ENCODE measurements at places on chromosomes 16 and 17.

DNA sequence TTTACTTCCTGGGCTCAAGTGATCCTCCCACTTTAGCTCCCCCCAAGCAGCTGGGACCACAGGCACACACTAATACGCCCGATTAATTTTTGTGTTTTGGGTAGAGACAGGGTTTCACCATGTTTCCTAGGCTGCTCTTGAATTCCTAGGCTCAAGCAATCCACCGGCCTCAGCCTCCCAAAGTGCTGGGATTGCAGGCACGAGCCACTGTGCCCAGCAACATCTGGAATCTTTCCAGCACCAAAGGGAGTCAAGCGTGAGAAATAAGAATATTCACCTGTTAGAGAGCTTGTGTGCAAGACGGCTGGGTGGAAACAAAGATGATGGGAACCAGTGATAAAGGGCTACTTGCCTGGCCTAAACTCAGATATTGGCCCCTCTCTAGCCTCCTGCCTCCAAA is 14.2 kb upstream of the ALOX12B start:
- DNase-seq, result no peak

DNA sequence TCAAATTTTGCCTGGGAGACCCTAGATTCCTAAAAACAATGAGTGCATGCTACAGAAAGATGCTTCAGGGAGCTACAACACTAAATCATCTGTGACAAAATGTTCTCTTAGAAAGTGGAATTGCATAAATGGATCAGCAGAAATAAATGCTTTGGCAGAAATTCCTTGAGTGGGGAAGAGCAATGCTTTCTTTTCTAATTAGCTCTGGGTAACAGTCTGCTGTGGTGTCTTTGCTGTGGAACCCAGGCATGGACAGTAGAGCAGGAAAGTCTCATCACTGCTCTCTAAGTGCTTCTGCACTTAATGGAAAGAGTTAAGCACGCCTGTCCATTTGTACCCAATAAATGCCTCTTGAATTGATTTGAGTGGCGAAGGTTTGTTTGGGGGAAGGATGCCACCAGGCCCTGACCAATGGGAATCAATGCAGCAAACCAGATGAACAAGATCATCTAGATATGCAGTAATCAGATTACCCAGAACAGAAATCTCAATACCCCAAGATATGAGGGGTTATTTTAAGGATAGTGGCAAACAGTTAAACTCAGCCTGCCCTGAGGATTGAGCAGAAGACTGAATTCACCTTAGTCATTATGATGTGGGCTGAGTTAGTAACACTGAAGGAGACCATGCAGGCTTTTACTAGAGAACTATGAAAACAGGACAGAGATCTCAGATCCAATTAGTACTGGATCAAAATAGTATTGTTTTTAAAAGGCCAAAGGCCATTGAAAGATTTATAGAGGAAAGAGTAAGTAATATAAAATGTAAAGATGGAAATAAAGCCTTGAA is 13.6 kb downstream of the HLF start:
- no peak for DNase-seq

DNA sequence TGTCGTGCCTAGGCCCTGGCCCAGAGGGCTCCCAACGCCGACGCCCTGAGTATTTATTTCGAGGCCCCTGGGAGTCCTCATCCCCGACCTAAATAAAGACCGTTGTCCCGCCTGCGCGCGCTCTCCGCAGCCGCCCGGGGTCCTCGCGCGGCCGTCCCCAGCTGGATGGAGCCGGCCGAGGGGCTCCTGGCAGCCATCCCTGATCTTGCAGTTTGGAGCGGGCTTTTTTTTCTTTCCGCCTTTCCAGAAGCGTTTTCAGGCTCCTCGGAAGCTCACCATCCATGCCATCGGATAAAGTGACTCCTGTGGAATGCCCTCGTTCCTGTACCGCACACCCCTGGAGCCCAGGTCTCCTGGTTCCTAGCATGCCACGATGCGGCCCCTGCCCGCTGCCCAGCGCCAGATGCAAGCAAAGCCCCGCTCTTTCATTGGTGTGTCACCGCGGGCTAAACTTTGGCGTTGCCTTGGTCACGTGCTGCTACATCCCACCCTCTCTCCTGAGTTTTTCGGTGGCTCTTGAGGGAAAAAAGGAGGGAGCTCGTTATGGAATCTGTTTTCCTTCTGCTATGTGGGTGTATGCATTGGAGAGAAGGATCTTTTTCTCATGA is 716 bp downstream of the TMEM94 start:
- DNase-seq, result no peak

DNA sequence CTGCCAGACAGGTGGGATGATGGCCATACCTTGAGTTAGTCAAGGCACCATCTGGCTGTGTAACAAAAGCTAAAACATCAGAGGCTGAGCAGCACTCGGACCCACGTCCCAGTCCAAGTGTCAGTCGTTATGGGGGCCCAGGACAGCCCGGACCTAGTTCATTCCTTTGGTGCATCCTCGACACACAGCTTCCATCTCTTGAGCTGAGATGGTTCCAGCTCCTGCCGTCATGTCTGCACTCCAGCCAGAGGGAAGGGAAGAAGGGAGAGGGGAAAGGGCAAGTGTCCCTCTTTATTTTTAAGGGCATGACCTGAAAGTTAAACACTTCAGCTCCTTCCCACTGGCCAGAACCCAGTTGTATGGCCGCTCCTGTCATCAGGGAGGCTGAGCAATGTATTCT is 218.0 kb downstream of the SEC14L1 start:
- no peak for DNase-seq

DNA sequence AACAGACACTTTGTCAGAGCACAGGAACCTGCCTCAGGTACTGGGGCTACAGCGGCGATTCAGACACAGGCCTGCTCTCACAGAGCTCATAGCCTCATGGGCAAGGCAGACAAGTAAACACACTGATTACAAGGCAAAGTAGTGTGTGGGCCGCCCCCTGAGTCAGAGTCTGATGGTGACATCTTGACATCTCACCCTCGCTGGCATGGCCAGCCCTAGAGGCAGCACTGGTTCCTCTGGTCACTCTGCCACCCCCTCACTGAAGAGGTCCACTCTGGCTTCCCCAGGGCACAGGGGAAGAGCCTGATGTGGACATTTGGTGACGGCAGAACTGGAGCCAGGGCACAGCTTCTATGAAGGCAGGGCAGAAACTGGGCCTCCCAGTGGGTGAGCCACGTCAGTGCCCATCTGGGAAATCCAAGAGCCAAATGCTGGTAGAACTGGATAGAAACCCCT is 32.9 kb upstream of the TOB1 start:
- no peak for DNase-seq

DNA sequence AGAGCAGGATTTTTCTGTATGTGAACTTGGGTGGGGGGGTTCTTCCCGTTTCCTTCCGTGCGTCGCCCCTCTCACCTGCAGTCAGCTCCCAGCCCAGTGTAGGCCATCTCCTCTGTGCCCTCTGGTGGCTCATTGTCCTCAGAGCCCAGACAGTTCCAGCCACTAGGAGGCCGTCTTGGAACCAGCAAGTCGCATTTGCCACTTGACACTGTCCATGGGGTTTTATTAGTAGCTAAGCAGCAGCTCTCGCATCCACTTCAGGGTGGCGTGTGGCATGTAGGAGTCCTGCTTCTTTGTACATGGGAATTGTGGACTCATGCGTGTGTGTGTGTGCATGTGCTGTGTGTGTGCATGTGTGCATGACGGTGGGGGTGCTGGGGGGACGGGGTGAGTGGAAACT is 74.0 kb downstream of the SEC14L1 start:
- DNase-seq, result no peak

- DNase-seq, result no peak
Observed at GRCh38 chr17:83090444-83091256, 11.2 kb downstream of the METRNL start.

DNA sequence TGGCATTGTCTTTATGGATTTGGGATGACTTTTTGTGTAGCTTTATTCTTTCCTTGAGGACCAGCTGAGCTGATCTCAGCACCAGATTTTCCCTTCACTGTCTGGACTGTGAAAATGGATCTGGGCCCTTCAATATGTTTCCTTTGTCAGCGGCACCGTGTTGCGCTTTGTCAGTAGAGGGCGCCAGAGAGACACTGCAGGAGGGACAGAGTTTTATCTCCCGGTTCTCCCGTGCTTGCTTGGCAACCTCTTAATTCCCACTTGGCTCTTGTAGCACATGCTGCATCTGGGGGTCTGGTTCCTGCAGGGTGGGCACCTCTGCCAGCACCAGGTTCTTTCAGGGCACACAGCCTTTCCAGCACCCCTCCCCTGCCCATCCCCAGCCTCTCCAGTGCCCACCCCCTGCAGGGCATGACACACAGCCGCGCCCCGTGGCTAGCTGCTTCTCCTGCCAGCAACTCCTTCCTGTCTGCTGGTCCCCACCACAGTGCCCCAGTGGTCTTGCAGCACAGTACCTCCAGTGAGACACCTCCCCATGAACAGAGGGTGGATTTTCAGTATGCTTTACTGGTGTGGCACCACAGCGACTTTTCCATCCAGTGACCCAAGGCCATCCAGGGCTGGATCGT is 19.6 kb downstream of the OR1D5 start:
- no peak for DNase-seq

- no peak for DNase-seq
Observed at GRCh38 chr17:77375917-77376651, 235.3 kb downstream of the SEC14L1 start.

GRCh38 chr17:17114592-17115225 is 72.5 kb downstream of the MPRIP start:
- no peak for DNase-seq

- no peak for DNase-seq
Observed at GRCh38 chr16:20329392-20330138, 2.3 kb upstream of the GP2 start.

- DNase-seq, result no peak
Observed at GRCh38 chr17:364308-364707, 11.7 kb upstream of the RPH3AL start.

GRCh38 chr16:12096157-12096777 is 119.7 kb downstream of the SNX29 start:
- no peak for DNase-seq

DNA sequence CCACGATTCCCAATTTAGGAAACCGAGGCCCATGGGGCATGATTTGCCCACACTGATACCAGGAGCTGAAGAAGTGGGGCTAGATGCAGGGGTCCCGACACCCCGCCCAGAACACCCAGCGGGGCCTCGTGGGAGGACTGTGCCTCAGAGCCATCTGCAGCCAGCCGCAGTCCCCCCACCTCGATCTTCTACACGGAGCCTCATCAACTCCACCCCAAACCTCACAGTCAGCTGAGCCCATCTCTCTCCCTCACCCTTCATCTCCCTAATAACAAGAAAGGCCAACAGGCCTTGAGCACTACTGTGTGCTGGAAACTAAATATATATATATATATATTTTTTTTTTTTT is 4.2 kb downstream of the ITGAE start:
- DNase-seq, result no peak

- DNase-seq, result no peak
Observed at GRCh38 chr16:11681556-11681955, 13.3 kb downstream of the SNN start.

GRCh38 chr17:41635121-41636097 is 11.0 kb upstream of the KRT17 start:
- no peak for DNase-seq

GRCh38 chr16:49858200-49859124 is 2.5 kb upstream of the ZNF423 start:
- DNase-seq, result no peak

- DNase-seq, result peak; percentile 48
Observed at GRCh38 chr17:77963441-77963840, 4.9 kb downstream of the TNRC6C start.

- no peak for DNase-seq
Observed at GRCh38 chr17:2357237-2357636, 19.9 kb downstream of the SGSM2 start.

GRCh38 chr16:9177861-9178260 is 86.4 kb downstream of the HAPSTR1 start:
- no peak for DNase-seq

All from AG09319 (cell line).